ENCODE measurements at places on chromosomes 2 and 18.

DNA sequence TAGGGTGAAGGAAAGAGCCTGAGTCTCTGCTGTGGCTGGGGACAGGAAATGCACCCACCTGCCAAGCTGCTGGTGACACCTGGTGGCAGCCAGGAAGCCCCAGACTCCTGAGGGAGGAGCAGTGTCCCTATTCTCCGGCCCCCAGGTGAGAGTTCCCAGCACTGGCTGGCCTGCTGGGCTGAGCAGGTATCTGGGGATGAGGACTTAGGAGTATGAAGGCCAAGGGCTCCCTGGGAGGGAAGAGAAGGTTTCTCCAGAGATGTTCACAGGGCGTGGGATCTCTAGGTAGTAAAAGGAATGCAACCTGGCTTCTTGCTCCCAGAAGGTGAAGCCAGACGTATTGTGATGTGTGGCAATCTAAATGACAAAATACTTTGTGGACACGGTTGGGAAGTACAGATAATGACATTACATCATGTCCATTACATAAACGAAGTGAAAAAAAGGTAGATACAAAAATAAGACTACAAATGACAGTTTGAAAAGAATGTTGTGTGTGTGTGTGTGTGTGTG, 75.8 kb upstream of the SLC1A4 start:
- DNase-seq: no peak
- H3K4me3 ChIP-seq: no peak overlapping the region

DNA sequence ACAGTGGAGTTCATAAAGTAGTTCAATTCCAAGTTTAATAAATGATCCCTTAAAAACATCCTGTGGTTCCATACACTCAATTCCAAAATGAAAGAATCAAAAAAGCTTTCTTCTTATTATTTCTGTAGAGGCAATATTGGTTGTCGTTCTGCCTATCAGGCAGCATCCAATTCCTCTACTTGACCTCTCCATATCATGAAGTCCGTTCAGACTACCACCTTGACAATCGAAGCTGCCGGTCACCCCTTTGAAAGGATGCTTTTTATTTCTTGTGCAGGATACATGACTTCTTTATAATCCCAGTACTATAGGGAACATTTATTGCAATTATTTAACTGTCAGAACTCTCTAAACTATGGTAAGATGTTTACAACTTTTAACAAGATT, 3.3 kb upstream of the KCTD1 start:
- no peak for DNase-seq
- H3K4me3 ChIP-seq: no peak overlapping the region
- peaks cover 18% of the 10 kb centered on the region for H3K27me3 ChIP-seq
- no peaks in the 10 kb centered on the region for H3K36me3 ChIP-seq
- H3K4me1 ChIP-seq: peaks cover 4% of the 10 kb centered on the region

GRCh38 chr2:47819834-47820233, 36.9 kb downstream of the MSH6 start:
- H3K27ac ChIP-seq: no peak overlapping the region
- H3K4me3 ChIP-seq: no peak overlapping the region
- H3K4me1 ChIP-seq: no peaks in the 10 kb centered on the region

DNA sequence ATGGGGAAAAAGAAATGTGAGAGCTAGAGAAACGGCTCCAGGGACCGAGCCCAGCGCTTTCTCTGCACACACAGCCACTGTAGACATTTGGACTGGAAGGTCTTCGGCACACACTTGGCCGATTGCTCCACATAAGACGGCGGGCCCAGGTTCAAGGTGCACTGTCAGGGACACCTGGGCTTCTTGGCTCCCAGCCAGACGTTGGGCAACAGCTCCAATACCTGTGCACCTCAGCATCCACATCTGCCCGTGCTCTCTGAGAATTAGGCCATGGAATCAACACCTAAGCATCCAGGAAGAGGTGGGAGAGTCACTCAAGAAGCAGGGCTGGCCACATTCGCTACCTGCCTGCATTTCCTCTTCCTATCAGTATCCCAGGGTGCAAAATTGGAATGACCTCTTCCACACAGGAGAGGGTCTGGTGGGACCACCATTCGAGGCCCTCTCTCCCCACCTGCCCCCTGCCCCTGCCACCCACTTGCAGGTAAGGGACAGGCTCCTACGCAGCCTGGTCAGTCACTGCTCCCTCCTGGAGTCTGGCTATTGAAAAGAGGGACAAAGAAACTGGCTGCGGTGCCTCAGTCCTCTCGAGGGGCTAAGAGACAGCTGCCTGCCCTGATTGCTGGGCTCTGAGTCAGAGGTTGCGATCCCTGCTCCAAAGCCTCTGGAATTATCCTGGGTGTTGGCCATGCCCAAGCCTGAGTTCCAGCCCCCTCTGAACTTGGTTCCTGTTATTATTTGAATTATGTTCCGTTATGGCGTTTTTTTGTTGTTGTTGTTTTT, 40.1 kb upstream of the TAF1B start:
- no peaks in the 10 kb centered on the region for H3K27me3 ChIP-seq
- H3K4me1 ChIP-seq: peaks cover 20% of the 10 kb centered on the region
- H3K36me3 ChIP-seq: no peaks in the 10 kb centered on the region
- no peak for DNase-seq
- H3K27ac ChIP-seq: no peak overlapping the region

DNA sequence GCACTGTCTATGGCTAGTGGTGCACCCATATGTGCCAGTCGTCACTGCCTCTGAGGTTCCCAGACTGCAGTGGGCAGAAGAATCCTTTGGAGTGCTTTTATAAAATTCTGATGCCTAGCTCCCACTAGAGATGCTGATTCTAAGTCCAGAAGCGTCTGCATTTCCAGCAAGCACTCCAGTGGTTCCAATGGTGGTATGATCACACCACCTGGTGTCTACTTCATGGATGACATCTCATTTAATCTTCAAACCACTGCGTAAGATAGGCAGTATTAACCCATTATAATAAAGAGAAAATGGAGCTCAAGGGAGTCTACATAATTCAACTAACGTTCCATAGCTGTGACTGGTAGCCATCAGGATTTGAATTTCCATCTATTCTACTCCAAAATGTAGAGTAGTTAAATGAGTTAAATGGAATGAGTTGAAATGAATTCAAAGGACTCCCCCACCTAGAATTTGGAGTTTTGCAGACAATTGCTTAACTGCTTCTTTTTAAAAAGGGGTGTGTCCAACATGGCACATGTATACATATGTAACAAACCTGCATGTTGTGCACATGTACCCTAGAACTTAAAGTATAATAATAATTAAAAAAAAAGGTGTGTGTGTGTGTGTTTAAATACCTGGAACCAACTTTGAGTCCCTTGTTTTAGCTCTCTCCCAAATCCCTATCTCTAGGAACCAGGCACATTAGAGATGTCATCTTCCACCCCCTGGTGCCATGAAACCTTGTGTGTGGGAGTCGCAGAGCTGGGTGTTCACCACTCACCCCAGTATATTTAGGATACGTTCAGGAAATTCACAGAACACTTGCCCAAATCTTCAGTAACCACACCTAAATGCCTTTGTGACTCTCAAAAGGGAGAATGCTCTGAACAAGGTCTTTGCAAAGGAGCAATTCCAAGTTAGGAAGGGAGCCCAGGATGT, 14.1 kb downstream of the LAMA3 start:
- H3K4me1 ChIP-seq: no peaks in the 10 kb centered on the region
- no peak overlapping the region for H3K4me3 ChIP-seq
- H3K27ac ChIP-seq: no peak overlapping the region
- peak; percentile 18 for DNase-seq
- no peaks in the 10 kb centered on the region for H3K36me3 ChIP-seq

DNA sequence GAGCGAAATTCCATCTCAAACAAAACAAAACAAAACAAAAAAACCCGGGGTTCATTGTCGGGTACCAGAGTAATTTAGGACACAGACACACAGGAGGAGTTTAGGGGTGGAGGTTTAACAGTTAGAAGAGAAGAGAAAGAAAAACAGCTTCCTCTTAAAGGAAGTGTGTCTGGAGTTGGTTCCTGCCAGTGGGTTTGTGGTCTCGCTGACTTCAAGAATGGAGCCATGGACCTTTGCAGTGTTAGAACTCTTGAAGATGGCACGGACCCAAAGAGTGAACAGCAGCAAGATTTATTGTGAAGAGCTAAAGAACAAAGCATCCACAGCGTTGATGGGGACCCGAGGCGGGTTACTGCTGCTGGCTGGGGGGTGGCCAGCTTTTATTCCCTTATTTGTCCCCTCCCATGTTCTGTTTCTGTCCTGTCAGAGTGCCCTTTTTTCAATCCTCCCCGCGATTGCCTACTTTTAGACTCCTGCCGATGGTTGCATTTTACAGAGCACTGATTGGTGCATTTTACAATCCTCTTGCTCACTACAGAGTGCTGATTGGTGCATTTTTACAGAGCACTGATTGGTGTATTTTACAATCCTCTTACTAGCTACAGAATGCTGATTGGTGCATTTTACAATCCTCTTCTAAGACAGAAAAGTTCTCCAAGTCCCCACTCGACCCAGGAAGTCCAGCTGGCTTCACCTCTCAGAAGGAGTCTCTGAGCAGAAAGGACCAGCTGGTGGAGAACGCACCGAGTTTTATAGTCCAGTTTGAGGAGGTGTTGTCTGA, 28.7 kb upstream of the ATP8B1 start:
- no peak overlapping the region for H3K27ac ChIP-seq
- H3K27me3 ChIP-seq: no peaks in the 10 kb centered on the region
- no peak overlapping the region for H3K4me3 ChIP-seq
- H3K4me1 ChIP-seq: no peaks in the 10 kb centered on the region

GRCh38 chr18:22021701-22022100, 147.7 kb upstream of the GATA6 start:
- H3K27me3 ChIP-seq: no peaks in the 10 kb centered on the region
- H3K27ac ChIP-seq: no peak overlapping the region
- no peak overlapping the region for H3K4me3 ChIP-seq
- no peak for DNase-seq
- no peaks in the 10 kb centered on the region for H3K36me3 ChIP-seq

GRCh38 chr2:231397928-231398294, 2.4 kb downstream of the B3GNT7 start:
- no peaks in the 10 kb centered on the region for H3K36me3 ChIP-seq
- DNase-seq: no peak
- peaks cover 12% of the 10 kb centered on the region for H3K4me1 ChIP-seq

DNA sequence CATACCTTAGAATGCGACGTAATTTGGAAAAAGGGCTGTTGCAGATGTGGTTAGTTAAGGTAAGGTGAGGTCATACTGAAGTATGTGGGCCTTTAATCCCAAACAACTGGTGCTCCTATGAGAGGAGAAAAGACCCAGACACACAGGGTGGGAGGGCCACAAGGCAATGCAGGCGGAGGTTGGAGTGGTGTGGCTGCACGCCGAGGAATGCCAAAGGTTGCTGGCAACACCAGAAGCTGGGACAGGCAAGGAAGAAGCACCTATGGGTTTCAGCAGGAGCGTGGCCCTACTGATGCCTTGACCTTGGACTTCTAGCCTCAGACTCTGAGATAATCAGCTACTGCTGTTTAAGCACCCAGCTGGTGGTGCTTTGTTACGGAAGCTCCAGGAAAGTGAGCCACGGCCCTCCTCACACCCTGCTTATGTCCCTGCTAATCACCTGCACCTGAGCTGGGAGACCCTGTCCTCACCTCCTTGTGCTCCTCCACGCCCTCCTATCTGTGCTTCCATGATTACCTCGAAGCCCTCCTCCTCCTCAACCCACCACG, 48.3 kb upstream of the LAMA1 start:
- no peak overlapping the region for H3K27ac ChIP-seq
- DNase-seq: no peak
- no peak overlapping the region for H3K4me3 ChIP-seq

GRCh38 chr2:230643576-230644291, 68.9 kb upstream of the CAB39 start:
- no peak overlapping the region for H3K27ac ChIP-seq
- H3K36me3 ChIP-seq: no peaks in the 10 kb centered on the region
- H3K27me3 ChIP-seq: no peaks in the 10 kb centered on the region
- H3K4me3 ChIP-seq: peak overlapping the region; percentile 15

DNA sequence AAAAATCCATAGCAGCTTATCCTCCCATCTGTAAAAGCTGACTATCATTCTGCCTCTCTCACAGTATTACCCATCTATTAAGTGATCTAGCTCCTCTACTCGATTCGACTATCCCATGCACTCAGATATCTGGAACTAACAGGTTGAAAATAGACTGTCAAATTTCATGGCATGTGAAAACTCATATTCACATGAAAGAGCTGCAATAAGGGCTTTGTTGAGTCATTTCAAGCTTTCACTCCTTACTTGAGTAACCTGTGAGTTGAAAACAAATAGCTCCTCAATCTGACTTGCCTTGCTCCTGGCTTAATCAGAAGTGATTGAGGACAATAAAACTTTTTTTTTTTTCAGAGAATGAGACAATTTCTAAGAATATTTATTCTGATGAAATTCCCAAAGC, 192.4 kb upstream of the ERBB4 start:
- H3K4me1 ChIP-seq: no peaks in the 10 kb centered on the region
- H3K27ac ChIP-seq: no peak overlapping the region

- no peaks in the 10 kb centered on the region for H3K36me3 ChIP-seq
- H3K27ac ChIP-seq: no peak overlapping the region
- peaks cover 14% of the 10 kb centered on the region for H3K4me1 ChIP-seq
- H3K4me3 ChIP-seq: no peak overlapping the region
These were observed 10.1 kb upstream of the LRPPRC start for GRCh38 chr2:44005846-44006245.

DNA sequence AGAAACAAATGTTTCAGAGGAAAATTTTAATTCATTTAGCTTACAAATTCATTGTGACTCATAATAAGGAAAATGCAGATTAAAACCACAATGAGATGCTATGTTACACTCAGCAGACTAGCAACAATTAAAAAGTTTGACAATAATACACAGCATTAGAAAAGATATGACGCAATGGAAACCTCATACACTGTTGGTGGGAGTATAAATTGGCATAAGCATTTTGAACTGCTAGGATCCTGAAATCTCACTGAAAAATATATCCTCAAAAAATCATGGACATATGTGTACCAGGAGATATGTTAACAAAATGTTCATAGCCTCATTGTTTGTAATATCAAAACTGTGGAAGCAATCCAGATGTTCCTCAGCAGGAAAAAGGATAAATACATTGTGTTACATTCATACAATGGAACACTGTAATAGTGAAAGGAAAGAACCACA, 13.7 kb downstream of the CALCRL start:
- DNase-seq: no peak
- H3K27ac ChIP-seq: no peak overlapping the region
- H3K27me3 ChIP-seq: no peaks in the 10 kb centered on the region
- no peak overlapping the region for H3K4me3 ChIP-seq
- H3K36me3 ChIP-seq: no peaks in the 10 kb centered on the region

DNA sequence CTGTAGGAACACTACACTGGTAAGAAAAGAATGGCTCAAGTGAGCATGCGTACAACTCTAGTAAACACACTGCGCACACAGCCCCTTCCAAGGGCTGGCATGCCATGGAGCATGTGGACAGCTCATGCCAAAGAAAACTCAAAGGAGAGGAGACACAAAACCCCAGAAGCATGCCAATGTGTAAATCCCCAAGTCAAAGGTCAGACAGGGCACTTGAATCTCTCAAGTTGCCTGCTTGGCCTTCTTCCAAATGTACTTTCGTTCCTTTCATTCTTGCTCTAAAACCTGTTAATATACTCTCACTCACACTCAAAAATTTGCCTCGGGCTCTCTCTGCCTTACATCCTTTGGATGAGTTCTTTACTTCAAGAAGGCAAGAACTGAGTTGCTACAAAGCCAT, 365.3 kb downstream of the NBAS start:
- H3K4me3 ChIP-seq: no peak overlapping the region
- H3K27me3 ChIP-seq: no peaks in the 10 kb centered on the region
- H3K4me1 ChIP-seq: no peaks in the 10 kb centered on the region
